ENCODE measurements at places on chromosomes 3 and 15.

DNA sequence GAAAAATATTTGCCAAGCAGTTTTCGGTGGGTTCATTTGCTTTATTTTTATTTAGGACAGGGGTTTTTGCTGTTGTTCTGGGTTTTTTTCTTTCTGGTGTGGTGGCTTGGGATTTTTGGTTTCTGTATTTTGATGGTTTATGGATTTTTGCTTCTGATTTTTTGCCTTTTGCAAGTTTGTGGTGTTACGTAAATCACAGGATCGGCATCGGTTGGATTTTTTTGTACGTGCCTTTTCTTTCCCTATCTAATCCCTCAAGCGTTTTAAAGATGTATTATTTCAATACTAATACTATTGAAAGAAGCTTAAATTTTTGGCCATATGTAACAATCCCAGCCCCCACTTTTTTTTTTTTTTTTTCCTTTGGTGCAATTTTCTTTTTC is 782 bp upstream of the BCL6 start:
- no peak for DNase-seq

DNA sequence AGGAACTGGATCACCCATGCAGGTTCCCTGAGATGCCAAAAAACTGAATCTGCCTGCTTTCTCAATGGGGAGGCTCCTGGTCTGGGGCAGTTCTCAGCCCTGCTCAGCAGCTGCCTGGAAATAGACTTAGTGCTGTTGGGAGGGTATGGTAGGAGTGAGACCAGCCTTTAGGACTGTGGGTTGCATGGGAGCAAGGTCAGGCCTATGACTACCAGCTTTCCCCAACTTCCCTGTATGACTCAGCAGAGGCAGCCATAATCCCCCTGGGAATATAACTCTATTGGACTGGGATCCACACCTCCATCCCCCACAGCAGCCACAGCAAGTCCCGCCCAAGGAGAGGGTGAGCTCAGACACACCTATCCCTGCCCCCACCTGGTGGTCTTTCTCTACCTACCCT is 87.0 kb downstream of the CFAP44 start:
- no peak for DNase-seq

DNA sequence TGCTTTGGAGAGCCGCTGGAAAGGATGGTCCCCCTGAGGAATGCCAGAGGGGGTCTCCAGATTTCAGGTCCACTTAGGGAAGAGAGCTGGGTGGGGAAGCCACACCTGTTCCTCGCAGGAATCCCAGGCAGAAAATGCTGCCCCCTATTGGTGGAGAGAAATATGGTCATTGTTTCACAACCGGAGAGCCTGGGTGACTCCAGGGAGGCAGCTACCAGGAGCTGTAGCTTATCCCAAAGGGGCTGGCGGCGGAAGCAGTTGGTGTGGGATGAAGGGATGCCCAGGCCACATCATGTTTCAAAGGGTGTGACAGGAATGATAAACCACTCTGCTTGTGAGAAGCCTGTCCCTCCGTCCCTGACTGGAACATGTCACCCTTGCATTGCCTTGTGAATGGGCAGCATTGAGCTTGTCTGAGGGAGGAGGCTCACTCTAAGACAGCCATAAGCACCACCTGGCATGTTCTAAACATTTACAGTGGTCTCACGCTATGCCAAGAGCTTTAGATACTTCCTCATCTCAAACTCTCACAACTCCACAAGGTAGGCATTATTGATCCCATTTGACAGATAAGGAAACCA is 34.5 kb downstream of the POMGNT2 start:
- DNase-seq, result no peak

DNA sequence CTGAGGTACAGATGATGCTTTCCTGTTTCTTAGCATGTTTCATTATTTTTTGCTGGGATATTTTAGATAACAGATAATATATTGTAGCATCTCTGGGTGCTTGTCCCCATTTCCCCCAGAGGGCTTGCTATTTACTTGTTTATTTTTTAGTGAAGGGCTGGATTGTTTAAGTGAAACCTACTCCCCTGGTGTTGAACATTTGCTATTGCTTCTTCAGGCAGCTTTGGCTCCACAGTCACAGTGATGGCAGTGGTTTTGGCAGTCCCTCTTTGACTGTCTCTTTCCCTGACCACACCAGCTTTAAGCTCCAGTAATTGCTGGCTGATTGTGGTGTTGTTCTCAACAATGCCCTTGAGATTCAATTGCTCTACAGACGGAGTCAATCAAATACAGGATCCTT is 128.9 kb downstream of the KLF13 start:
- no peak for DNase-seq

- DNase-seq, result no peak
These were observed 11.6 kb upstream of the RPL29 start for GRCh38 chr3:52007291-52007690.

GRCh38 chr3:108590460-108590859 is 938 bp downstream of the DZIP3 start:
- DNase-seq, result no peak

DNA sequence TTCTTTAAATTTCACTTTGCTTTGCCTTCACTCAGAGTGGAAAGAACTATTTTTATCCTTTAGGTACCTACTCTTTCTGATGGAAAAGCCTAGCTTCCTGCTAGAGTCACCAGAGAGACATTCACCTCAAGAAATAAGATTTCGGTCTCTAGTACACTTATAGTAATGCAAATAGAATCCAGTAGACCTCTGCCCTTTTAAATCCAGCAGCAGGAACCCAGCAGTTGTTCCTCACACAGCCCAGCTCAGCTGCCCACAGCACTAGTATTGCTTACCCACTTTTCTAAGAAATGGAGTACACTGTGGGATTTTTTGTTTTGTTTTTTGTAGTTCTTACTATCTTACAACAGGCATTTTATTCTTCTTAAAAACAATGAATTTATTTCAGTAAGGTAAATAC is 497.0 kb upstream of the CCDC54 start:
- no peak for DNase-seq

DNA sequence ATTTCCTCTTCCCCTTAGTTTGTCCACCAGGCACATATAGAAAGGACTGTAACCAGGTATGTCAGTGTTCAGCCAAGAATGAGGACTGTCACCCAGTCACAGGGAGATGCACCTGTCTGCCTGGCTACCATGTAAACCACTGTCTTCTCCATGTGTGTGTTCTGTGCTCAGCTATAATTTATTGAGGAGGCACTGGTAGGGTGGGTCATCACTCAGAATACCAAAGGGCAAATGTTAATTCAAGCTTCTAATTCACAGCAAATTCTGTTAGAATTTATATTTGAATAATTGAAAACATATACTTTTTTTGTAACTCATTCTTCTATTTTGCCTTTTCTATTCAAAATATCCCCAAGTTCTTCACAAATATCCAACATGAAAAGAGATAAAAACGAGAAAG is 780.4 kb downstream of the MECOM start:
- DNase-seq, result no peak

DNA sequence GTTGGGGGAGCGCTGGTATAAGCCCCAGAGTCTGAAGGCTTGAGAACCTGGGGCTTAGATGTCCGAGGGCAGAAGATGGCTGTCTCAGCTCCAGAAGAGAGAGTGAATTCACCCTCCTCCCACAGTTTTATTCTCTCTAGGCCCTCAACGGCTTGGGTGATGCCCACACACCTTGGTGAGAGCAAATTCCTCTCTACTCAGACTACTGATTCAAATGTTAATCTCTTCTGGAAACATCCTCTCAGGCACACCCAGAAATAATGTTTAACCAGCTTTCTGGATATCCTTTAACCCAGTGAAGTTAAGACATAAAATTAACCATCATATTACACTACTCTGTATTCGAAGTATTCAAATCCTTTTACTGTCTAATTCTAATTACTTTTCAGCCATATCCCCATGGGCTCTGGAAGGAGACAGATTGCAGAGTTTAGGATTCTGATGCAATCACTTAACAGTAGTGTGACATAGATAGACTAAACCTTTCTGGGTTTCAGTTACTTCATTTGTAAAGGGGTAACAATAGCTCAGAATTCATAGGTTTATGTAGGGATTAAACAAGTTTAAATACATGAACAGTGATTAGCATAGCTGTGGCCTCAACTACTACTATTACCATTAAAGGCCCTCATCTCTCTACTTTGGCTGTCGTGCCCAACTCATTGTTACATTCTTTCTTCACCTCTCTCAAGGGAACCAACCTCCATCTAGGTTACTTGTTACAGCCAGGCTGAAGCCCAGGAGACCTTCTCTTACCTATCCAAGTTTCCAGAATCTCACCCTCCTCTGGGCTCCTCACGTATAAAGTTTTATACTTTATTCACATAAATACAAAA is 25.7 kb upstream of the ANO10 start:
- no peak for DNase-seq

DNA sequence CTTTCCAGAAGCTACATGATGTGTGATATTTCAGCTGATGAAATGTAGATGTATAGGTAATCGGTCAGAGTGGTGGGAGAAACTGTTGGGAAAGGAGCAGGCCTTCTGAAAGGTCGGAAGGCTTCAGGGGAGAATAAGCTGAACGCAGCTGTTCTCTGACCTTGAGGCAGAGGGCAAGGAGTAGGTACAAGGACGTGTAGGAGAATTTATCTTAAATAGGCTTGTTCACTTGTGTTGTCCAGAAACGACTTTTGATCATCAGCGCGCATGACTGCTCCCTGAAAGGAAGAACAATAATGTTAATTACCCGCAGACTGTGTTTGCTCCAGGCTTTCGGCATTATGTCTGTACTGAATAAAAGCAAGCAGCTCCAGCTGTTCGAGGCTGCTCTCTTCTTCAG is 39.6 kb downstream of the GPR160 start:
- no peak for DNase-seq

- no peak for DNase-seq
These were observed 220.2 kb downstream of the NTRK3 start for GRCh38 chr15:88036154-88036839.

- DNase-seq, result no peak
These were observed 19.8 kb upstream of the GP9 start for GRCh38 chr3:129040579-129041300.

- no peak for DNase-seq
These were observed 917 bp downstream of the LNP1 start for GRCh38 chr3:100402256-100402655.

DNA sequence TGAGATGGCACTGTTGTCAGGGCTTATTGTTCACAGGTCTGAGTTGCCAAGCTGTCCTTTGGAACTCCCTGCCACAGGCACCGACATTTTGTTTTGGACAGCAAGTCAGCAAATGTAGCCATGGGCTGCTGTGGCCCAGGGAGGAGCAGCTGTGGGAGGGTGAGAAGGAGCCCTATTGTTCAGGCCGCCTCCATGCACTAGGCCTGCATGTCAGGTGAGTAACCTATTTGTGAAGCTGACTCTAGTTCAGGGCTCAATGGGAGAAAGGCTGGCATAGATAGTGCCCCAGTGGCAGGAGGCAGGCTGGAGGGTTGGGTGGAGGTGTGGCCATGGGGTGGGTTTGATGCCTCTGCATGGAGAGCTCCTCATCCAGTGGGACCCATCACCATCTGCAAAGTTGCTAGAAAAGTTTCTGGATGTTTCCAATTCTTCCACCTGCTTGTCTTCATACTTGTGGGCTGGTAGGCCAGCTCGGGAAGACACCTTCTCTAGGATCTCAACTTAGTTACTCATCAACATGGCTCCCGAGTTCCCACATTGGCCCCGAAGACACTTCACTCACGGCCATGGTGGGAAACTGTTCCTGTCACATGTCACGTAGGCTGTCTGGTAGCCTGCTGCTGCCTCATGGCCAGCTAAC is 19.5 kb downstream of the AMOTL2 start:
- DNase-seq, result no peak

DNA sequence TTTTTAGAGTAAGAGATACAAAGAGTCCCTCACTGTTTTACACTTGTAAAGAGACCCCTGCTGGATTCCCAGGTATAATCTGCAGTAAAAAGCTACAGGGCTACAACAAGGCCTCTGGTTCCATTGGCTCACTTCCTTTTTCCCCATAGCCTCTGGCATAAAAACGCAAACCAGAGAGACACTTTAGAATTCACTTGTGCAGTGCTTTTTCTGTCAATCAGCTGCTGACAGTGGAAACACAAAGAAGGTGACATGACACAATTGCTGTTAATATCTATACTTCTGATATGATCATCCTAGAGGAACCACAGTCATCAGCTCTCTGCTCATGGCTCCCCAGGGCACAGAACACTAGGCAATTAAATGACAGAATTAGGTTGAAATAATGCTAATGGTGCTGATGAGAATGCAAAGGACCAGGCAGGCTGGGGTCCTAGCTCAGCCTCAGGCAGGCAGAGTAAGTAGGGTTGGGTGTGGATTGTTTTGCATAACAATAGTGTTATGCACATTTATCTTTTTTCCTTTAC is 667.9 kb upstream of the CFAP20DC start:
- no peak for DNase-seq

GRCh38 chr3:168693870-168694269 is 598.1 kb upstream of the GOLIM4 start:
- no peak for DNase-seq

GRCh38 chr15:45536934-45537333 is 14.4 kb upstream of the SLC30A4 start:
- no peak for DNase-seq

DNA sequence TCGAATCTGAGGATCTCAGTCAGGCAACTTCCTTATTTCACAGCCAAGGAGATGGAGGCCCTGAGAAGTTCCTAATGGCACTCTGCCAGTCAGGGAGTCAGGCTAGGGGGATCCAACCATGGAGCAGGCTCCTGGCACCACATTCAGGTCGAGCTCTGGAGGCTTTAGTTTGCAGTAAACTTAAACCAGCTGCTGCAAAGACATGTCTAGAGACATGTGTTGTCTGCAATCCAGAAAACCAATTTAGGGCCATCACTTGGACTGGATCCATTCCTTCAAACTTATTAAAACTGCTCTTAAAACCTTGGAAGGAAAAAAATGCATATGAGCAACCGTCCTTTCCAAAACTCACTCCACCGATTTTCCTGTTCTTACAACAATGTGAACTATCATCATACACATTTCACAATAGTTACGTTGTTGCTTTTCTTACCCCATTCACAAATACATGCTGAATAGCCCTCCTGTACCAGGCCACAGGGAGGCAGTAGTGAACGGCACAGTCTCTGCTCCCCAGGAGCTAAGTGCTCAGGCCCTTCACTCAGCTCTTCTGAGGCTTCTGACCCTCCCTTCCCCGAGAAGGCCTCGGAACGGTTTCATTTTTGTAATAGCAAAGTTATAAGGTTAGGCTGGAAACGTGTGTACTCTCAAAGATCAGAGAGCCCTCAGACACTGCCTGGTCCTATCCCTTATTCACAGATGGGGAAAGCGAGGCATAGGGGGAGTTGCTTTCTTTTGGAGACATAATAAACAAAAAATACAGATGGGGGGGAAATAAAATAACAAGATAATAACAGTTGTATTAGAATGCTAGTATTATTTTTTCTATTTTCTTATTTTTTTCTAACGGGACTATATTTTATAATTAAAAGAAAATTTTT is 20.1 kb downstream of the RFT1 start:
- DNase-seq, result no peak
